Left ventricle myocardium inferior (tissue), 1 donor: ENCODE measurements at places on chromosomes 16 and 17.

GRCh38 chr17:82882715-82883418 is 43.0 kb upstream of the ZNF750 start:
- no peak for DNase-seq

- peak; percentile 68 for DNase-seq
Measured at GRCh38 chr17:3935140-3935542, 18.9 kb upstream of the P2RX1 start.

DNA sequence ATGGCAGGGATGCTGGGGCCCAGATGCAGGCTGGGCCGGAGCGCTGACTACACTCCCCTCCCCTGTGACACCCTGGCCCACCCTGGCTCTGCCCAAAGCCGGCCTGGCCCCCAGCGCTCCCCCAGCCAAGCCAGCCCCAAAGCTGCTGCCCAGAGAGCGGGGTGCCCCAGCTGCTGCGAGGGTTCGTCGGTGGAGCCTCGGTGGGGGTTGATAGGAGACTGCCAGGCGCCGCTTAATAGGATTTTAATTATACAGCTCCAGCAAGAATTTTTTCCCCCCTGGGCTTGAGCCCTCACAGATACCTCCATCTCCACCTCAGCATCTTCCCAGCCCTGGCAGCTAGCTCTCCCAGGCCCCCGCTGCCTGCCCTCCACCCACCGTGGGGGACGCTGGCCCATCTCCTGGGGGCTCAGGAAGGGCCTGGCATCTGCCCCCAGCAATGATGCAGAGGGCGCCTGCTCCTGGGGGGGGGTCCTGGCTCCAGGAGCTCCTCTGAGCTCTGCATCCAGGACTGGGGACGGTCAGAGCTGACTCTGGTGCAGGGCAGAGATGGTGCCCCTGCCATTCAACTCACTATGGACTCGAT is 36.8 kb upstream of the DLX4 start:
- DNase-seq, result no peak

GRCh38 chr17:80221351-80222105 is 1.3 kb downstream of the SLC26A11 start:
- DNase-seq, result no peak

DNA sequence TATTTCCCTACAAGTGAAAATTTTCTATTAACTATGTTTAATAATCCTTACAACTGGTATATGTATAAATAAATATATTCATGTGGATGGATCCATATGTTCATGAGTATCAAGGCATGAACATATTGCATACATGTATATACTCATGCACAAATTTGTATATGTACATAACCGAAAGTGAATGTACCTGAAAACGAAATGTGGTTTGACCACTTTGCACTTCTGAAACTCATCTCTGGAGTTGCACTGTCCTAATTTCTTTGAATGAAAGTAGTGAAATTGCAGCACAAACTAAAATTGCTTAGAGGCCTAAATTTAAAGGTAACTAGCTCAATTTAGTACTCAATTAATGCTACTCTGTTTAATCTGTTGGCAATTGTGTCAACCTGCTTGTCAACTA is 27.4 kb upstream of the GNAO1 start:
- DNase-seq, result no peak

GRCh38 chr16:23452221-23452571 is 793 bp downstream of the COG7 start:
- no peak for DNase-seq

DNA sequence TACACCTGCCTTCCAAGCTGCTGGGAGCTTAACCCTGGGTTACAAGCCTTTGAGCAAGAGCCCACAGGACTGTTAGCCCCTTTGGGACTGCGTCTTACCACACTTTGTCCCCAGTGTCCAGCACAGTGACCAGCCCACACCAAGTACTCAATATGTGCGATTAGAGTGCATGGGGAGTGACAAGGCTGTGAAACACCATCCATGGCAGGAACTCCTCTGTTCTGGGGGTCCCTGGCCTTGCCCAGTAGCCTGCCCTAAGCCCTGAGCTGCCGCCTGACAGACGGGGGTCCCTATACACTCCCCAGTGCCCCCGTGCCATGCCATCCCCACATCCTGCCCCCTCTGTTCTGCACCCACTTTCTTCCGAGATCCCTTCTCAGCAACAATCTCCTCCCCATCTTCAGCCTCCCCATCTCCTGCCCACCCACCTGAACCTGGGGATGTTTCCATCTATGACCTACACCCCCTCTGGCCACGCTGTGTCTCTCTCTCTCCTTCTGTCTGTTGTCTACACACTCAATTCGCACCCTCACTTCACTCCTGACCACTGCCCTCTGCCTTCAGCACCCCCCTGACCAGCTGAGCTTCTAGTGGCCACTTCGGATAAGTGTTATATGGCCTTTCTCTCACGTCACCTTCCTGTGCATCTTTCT is 112.9 kb upstream of the SMURF2 start:
- no peak for DNase-seq

DNA sequence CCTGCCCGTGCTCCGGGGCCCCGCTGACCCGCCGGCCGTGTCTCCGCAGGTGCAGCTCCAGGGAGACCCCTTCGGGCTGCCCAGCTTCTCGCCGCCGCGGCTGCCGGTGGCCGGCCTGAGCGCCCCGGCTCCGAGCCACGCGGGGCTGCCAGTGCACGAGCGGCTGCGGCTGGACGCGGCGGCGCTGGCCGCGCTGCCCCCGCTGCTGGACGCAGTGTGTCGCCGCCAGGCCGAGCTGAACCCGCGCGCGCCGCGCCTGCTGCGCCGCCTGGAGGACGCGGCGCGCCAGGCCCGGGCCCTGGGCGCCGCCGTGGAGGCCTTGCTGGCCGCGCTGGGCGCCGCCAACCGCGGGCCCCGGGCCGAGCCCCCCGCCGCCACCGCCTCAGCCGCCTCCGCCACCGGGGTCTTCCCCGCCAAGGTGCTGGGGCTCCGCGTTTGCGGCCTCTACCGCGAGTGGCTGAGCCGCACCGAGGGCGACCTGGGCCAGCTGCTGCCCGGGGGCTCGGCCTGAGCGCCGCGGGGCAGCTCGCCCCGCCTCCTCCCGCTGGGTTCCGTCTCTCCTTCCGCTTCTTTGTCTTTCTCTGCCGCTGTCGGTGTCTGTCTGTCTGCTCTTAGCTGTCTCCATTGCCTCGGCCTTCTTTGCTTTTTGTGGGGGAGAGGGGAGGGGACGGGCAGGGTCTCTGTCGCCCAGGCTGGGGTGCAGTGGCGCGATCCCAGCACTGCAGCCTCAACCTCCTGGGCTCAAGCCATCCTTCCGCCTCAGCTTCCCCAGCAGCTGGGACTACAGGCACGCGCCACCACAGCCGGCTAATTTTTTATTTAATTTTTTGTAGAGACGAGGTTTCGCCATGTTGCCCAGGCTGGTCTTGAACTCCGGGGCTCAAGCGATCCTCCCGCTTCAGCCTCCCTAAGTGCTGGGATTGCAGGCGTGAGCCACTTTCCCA is 5.9 kb downstream of the CTF1 start:
- DNase-seq, result peak; percentile 73

DNA sequence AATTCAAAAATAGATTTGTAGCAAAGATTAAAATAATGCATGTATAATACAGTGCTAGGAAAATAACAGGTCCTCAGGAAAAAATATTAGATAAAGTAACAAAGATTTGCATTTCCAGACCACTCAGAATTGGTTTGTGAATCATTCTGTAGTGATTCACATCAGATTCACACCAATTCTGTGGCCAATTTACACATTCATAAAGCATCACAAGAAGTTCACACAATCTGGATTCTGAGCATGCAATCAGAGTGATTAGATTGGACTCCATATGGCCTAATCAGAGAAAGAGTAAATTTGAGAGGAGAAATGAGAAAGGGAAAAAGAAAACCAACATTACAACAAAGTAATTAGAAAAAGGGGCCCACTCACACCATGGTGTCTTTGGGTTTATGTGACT is 36.0 kb upstream of the SLC47A1 start:
- DNase-seq, result no peak

- no peak for DNase-seq
Measured at GRCh38 chr16:66455970-66456369, 28.9 kb downstream of the BEAN1 start.

- DNase-seq, result no peak
Measured at GRCh38 chr16:85912211-85912974, 13.4 kb downstream of the IRF8 start.

GRCh38 chr17:61474235-61474927 is 22.2 kb downstream of the TBX4 start:
- DNase-seq, result no peak

GRCh38 chr17:50192618-50193291 is 8.7 kb downstream of the COL1A1 start:
- no peak for DNase-seq

DNA sequence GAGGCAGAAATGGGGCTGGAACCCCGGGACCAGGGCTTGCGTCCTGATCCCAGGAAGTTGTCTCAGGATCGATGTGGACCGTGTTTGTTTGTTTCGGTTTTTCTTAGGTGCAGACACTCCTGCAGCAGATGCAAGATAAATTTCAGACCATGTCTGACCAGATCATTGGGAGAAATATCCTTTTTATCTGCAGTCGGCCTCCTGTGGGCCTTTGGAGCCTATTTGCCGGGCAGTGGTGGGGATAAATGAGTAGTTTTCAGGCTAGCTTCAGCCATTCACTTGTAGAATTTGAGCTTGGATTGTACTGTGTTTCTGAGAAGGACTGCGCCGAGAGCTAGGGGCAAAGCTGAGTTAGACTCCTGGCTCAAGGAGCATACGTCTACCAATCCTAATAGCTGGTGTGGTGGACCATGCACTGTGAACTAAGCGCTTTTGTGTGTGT is 816 bp downstream of the HSBP1 start:
- no peak for DNase-seq

DNA sequence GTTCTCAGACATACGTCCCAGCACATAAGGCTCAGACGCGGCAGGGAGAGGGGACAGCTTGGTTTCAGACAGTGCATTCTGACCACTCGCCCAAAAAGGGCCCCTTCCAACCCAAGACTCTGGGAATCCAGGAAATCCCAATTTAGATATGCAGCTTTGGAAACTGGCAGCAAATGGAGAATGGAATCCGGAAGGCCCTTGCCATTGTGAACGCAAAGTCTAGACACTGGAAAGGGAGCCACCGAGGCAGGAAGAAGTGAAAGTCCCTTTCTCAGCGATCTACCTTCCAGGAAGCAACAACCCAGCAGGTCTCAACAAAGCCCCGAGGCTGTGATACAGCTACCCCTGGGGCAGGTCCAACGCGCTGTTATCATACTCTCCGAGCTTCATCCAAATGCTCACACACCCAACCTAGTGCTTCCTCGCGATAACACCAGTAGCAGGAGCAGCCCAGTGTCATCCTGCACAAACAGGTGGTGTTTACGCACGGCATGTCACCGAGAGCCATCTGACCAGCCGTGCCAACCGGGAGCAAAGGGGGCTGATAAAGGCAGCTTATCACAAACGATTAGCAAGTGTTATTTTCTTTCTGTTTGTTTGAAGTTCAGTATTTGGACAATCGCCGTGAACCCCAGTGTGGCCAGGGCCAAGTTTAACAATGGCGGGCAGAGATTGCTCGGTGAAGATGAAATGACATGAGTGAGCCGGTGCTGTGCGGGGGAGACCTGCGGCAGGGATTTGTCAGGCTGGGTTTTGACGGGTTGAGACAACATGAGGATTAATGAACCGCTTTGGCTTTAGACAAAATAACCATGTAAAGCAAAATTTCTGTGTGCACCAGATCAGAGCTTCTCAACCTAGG is 240.6 kb downstream of the FOXL1 start:
- DNase-seq, result no peak

GRCh38 chr17:42760652-42761581 is at the start of gene RAMP2:
Gene RAMP2 (plus strand): TSS chr17:42761227. CDS start chr17:42761262, 35 bp downstream.
- peak; percentile 36 for DNase-seq

- DNase-seq, result no peak
Measured at GRCh38 chr16:79801646-79802045, 201.1 kb upstream of the MAF start.

DNA sequence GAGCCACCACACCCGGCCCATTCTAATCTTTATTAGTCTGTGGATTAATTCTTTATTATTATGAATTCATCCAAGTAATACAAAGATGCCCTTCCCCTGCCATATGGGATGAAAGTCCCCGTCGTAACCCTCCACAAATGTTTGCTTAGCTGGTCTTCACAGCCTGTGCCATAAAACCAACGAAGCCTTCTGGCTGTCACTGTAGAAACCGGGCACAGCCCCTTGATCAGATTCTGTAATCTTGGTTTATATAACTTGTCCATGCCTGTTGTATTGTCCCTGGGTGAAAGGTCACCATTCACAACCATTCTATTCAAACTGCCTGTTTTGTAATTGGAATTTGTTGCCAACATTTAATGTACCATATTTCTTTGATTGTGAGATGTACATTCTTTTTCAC is 66.5 kb downstream of the ATP2C2 start:
- DNase-seq, result no peak

DNA sequence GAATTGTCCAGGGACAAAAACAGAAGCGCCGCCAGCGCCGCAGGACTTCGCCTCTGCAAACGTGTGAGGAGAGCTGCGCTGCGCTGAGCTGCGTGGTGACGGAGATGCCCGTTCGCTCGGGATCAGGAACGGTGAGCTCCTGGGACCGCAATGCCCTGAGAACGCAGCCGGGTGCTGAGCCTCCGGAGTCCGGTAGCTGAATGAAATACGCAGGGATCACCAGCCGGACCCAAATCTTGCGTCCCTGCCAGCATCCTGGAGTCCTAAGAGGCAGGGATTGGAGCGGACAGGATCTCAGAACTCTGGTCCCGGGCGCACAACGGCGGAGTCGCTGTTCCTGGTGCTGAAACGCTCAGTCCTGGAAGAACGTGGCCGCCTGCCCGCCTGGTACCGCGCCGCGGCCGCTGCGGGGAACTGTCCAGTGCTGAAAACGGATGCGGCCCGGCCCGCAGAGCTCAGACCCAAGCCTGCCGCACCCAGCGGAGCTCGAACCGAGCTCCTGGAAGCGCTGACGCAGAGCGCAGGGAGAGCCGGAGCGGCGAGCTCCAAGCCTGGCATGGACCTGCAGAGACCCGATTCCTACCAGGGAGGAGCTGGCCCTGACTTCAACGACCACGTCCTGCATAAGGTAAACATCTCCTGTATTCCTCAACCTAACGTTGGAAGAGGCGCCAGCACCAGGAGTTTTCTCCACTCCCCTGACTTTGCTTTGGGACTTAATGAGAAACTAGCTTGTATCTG is 41.5 kb downstream of the CD300LF start:
- peak; percentile 81 for DNase-seq

GRCh38 chr17:43517615-43518386 is 28.3 kb downstream of the ETV4 start:
- no peak for DNase-seq

DNA sequence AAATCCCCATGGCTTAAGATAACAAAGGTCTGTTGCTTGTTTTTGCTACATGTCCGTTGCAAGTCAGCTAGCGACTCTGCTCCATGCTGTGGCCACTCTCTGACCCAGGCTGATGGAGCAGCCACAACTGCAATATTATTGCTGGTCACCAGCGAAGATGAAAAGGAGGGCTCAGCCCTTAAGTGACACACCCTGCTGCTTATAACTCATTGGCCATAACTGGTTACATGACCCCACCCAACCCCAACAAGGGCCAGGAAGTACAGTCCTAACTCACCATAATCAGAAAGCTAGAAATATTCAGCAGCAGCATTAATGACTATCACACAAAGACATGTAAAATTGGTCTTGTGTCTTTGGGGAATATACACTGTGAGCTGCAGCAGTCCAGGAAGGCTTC is 224.3 kb downstream of the SOX9 start:
- DNase-seq, result no peak
